ENCODE measurements at places on chromosomes 2 and 18.

GRCh38 chr2:129192841-129193253 lies 786.6 kb upstream of the RAB6C start:
- no peak for DNase-seq

- DNase-seq = peak; percentile 43
Observed at GRCh38 chr2:230762317-230762896, 49.8 kb downstream of the CAB39 start.

DNA sequence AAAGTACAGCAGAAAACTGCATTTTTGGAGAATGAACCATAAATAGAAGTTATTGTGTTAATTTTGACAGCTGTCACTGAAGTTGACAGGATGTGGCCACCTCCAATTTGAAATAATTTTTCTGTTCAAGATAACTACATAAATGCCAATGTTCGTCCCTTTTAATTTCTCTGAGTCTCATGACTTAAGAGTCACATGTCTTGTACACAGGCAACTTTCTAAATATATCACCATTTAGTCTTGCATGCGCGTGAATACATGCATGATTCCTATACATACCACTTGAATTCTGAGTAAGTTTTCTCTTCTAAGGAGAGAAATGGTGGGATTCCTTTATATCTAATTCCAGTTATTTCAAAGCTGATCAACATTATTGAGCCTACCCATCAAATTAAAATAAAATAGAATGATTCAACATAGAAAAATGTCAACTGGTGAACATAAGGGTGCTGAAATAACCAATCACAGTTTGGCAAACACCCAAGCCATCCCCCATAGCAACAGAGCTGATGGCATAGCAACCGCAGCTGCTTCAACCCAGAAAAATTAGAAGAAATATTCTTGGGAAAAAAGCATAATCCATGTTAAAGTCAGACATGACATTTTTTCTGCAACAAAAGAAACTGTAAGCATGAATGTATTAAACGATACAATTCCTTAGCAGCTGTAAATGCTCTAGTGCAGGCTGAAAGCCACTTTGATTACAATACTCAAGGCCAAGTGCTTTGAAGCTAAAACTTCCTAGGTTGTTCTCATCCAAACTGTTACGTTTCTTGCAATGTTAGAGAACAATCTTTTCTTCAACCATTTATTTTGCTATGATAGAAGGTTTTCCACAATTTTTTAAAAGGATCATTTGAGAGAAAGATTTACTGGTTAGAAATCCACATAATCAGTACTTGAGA lies 282.7 kb downstream of the DLGAP1 start:
- no peak for DNase-seq

DNA sequence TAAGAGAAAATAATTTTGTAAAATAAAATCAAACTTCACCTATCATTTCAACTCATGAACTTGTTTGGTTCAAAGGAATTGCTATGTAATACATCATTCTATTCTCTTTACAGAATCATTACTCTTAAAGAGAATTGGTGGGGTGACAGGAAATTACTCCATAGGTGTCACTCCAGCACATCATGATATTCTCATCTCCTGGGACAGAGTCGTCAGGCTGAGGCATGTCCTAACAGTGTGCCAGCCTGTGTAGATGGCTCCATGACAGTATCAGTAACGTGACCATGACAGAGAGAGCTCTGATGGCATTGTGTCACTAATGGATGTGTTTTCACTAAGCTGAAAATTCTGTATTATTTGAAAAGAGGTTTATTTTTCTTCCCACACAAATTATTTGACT lies 13.9 kb downstream of the SPATS2L start:
- no peak for DNase-seq

- DNase-seq = no peak
Observed at GRCh38 chr18:79496978-79497637, 101.4 kb downstream of the NFATC1 start.

DNA sequence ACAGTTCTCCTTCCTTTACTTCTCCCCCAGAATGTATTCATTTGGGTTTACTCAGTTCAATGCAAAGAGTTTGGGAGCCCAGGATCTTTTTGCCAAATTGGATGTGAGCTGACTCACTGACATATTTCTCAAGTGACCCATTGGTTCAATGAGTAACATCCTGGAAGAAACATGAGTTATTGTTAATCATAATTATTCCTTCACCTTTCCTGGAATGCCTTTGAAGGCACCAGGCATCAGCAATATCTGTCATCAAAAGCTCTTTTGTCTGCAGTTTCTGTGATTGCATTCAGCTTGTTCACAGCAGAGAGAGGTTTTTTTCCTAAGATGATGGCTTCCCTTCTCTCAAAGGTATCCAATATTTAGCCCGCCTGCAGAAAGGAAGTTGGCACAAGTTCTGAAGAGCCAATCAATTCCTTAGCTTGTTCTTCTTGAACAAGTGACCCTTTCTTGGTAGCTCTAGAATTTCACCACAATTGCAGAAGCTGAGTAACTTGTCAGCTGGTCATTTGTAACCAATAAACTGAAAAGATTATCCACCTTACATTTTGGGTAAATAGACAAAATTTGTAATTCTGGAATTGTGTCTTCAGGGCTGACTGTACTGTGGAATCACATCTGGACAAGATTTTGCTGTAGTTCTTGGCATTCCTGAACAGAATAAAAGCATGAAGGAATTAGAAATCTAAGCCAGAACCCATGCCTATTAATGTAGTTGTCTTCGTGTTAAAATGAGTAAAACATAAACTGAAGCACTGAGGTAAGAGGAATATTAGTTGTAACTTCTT lies 72.2 kb upstream of the TMEM17 start:
- DNase-seq = no peak

DNA sequence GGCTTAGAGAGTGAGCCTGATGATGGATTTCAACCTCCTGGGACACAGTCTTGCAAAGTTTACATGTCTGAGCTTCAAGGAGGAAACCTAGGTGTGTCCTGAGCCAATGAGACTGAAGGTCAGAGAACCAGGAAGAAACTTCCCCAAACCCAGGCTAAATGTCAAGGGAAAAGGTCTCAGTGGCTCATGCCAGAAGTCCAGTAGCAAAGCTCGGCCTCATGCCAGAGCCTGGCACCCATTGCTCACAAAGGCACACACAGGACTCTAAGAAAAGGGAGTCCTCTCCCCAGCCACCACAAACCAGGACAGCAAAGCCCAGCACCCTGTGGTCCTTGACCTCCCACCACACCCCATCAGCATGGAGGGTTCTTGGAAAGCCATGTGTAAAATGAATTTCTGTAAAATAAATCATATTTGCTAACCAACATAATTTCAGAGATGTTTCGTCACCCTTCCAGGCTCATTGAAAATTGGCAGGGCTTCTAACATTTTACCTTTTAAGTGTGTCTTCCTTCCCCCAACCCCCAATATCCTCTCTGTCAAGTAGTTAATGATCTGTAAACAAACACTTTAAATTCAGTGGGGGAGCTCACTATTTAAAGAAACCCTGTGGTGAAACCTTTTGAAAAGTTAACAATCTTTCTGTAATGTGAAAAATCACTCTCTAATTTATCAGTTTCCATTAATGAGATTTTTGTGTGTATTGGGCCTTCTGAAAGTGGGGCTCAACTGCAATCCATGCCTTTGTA lies 77.1 kb downstream of the BCL11A start:
- no peak for DNase-seq

- no peak for DNase-seq
Observed at GRCh38 chr2:65708086-65708485, 275.7 kb upstream of the SPRED2 start.

DNA sequence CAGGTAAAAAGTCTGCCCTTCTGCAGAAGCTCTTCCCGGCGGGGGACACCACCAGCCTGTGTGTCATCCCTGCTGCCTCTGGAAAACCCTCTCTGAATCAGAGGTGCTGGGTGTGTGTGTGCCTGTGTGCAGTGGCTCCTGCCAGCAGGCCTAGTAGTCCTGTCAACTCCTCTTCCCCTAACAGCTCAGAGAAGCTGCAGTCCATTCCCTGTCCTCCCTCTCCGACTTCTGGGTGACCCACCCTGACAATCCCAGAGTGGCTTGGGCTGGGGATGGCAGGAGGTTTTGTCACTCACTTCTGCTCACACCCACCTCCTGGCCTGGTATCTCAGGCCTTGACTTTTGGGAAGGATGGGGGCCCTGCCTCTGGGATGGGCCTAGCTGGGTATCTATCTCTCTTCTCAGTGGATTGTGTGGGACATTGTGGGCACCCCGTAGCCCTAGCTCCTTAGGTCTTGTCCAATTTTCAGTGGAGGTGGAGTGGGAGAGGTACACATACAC lies 2.3 kb downstream of the WNT10A start:
- no peak for DNase-seq

GRCh38 chr2:166376488-166376828 lies 714 bp upstream of the SCN9A start:
- no peak for DNase-seq

GRCh38 chr2:217773539-217773938 lies 229.3 kb downstream of the TNS1 start:
- DNase-seq = no peak

- no peak for DNase-seq
Observed at GRCh38 chr2:111656894-111657293, 227.1 kb downstream of the ANAPC1 start.

DNA sequence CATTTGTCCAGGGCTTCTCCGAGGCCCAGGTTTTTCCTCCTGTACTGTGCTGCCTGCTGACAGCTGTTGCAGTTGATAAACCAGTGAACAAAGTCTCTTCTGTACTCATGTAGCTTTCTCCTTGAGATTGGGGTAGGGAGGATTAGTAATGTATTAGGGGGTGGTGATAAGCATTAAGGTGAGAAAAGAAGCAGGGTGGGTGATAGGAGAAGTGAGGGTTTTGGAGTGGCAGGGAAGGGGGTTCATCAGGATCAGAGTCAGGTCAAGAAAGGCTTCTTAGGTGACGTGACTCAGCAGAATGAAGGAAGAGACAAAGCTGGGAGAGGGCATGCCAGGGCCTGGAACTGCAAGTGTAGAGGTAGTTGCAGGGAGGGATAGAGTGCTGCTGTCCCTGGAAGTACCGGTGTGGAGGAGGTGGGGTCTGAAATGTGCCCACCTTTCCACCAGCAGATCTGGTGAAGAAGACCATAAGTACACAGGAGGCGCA lies 48.7 kb downstream of the PKP4 start:
- DNase-seq = no peak

DNA sequence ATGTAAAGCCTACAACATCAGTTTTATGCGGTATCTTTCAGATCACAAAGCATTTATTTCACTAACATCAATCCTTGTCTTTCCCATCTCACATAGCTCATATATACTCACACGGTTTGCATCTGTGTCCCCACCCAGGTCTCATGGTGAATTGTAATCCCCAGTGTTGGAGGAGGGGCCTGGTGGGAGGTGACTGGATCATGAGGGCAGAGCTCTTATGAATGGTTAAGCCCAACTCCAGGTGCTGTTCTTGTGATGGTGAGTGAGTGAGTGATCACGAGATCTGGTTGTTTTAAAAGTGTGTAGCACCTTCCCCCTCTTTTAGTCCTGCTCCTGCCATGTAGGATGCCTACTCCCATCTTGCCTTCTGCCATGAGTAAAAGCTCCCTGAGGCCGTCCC lies 42.0 kb downstream of the PARD6G start:
- DNase-seq = no peak

DNA sequence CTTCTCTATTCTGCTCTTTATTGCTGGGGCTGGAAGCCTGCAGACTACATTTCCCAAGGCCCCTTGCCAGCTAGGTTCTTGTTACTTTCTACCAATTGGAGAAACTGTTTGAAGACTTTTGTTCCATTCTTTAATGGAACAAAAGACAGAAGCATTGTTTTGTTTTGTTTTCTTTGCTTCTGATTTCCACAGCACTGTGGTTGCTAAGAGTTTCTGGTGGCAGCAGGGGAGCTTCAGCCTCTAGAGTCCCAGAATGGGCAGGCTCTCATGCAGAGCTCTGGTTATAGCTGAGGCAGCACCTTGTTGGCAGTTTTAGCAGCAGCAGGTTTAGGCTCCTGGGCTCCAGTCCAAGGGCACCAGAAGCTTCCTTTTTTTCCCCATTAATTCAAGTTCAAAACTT lies 234.3 kb downstream of the ETAA1 start:
- no peak for DNase-seq

GRCh38 chr2:176814740-176815367 lies 397.7 kb upstream of the HNRNPA3 start:
- peak; percentile 30 for DNase-seq

DNA sequence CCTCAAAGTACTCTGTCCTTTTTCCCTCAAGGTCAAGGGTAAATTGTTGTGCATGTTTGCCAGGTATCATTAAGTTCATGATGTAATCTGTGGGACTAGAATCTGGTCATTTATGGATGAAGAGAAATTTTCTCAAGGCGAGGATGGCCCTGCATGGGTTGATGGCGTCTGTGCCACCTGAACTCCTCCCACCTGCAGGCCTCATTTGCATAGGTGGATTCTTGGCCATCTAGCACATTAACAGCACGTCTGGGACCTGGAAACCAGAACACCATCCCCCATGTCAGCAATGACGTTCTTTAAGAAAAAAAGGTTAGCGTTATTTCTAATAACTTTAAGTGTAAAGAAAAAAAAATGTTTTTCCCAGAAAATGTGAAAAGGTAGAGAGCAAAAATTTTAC lies 145.8 kb downstream of the ESCO1 start:
- DNase-seq = no peak
